ENCODE measurements at places on chromosomes 1 and 21.

- DNase-seq, result peak; percentile 96
These were observed at the start of gene CGN for GRCh38 chr1:151510957-151511635. Gene CGN (plus strand): TSS chr1:151511387. CDS start chr1:151518520, 7,133 bp downstream.

DNA sequence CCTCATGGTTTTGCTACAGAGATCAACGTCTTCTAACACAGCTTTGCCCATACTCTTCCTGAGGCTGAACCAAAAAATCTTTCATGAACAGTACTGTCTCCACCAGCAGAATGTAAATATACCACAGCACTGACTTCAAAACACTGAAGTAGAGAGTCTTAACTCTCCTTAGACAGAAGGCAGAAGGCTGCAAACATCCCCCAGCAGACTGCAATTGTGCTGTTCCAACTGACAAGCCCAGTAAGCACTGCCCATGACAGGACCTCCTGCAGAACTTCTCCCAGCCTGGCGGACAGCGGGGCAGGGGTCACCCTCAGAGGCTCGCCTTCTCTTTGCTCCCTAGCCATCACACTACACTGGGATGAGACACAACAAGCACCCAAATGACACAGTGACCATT, 218.7 kb downstream of the RERE start:
- no peak for DNase-seq

DNA sequence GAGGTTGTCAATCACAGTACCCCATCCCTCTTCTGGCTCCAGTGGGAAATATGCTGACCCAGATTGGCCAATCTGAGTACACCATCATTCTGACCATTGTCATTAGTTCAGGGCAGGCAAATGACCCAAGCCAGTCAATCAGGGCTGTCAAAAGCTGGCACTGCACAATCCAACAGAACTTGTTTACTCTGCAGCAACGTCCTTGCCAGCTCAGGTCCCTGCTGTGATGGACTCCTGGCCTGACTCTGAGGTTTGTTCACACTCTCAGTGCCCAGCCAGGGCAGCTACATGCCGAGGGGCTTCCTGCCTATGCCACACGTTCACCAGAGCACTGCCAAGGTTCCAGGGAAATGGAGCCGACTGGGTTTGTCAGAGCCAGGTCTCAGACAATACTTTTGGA, 14.7 kb upstream of the OVAAL start:
- DNase-seq, result no peak

DNA sequence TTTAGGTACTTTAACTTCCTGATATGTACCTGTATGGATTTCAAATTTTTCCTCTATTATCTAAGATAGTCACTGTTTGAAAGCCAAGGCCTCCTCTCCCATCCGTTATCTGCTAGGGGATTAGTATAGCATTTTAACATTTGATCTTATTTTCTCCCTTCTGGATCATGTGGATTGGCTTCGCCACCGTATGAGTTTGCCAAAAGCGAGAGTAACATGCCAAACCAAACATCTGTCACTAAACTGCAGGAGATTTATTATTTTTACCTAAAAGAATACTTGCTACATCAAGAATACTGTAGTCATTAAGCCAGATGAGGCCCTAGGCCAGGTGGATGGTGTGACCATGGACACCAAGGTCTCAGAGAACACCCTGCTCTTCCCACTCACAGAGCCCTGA, 28.5 kb upstream of the EEIG2 start:
- no peak for DNase-seq

- DNase-seq, result no peak
These were observed 29.6 kb upstream of the CACHD1 start for GRCh38 chr1:64440183-64440826.

DNA sequence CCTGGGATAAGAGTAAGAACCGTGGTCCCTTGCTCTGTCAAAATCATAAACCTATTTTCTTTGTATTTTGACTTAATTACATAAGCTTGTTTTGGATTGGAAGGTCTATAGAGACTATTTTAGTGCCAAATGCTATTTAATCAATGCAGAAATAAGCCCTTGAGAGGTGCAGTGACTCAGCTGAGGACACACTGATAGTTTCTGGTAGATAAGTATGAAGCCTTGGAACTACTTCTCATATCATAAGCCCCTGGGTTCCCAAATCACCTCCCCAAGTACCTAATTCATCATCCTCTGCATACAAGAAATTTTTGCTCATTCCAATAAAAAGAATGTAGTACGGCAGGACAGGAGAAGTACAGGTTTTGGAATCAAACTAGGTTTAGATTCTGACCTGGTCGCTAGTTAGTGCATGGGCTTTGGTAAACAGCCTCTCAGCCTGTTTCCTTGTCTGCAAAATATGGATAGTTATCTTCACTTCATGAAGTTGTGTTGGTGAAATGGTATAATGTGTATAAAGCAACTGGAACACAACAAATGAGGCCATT, 3.3 kb upstream of the CD55 start:
- no peak for DNase-seq

GRCh38 chr1:244204004-244204403, 152.9 kb downstream of the ZBTB18 start:
- DNase-seq, result no peak

DNA sequence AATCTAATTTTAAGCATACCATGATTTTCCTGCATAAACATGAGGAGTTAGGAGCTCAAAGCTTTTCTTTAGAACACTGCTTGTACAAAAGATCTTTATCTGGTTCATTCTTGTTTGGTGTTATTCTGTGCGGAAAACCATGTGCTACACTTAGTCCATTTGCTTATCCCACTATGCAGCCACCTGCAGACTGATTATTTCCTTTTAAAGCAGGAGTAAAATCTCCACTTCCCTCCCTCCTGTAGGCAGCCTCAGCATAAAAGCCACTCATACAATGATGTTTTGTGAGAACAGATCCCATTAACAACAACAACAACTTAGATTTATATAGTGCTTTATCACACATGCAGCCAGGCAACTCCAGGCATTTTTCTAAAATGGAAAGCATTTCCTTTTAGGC, 355.3 kb upstream of the NEGR1 start:
- no peak for DNase-seq

- DNase-seq, result no peak
These were observed 198.6 kb downstream of the PTPRC start for GRCh38 chr1:198837278-198838021.

GRCh38 chr21:43855955-43856354, 9.1 kb upstream of the AGPAT3 start:
- DNase-seq, result no peak

GRCh38 chr1:235327559-235328270, at the start of gene ARID4B:
Gene ARID4B (minus strand): TSS chr1:235328179. CDS start chr1:235326919, 1,260 bp downstream.
- peak; percentile 69 for DNase-seq

- no peak for DNase-seq
These were observed 250.4 kb downstream of the RHOU start for GRCh38 chr1:228985661-228986060.

GRCh38 chr1:169795687-169796086, 980 bp upstream of the METTL18 start:
- no peak for DNase-seq

DNA sequence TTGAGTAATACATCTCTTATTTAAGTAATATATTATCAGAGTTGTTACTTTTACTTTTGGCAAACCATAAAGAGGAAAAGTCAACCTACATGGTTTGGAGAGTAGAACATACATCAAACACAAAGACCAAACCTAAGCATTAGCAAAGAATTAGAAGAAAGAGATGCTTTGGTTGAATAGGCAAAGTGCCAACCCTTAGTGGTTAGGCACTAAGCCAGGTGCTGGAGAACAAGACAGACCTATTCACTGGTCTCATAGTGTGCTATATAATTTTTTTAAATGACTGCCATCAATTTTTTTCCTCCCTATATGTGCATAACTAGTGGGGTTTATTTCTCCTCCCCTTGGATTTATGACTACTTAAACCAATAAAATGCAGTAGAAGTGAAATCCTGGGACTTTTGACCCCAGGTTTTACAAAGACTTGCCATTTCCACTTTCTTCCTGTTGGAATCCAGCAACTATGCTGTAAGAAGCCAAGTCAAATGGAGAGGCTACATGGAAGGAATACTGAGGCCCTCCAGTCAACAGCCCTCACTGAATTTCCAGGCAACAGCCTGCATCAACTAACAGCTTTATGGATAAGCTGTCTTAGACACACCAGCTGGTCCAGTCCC, 69.8 kb upstream of the HAO2 start:
- no peak for DNase-seq

- no peak for DNase-seq
These were observed 12.4 kb downstream of the IER5 start for GRCh38 chr1:181100934-181101333.

GRCh38 chr1:59328353-59328752, 31.5 kb downstream of the FGGY start:
- DNase-seq, result no peak

DNA sequence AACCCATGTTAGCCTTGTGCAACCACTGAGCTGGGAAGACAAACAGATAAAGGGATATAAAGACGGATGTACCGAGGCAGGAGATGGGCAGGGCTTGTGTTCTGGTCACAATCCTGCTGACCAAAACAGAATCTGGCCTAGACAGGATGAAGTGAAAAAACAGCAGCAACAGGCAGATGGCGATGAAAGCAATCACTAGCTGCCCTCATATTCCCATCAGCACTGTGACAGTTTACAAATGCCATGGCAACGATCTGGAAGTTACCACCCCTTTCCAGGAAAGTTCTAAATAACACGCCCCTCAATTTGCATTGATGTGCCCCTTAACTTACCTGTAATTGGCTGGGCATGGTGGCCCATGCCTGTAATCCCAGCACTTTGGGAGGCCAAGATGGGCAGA, 40.6 kb upstream of the CD46 start:
- DNase-seq, result no peak

GRCh38 chr1:63874278-63874880, 100.6 kb downstream of the ROR1 start:
- DNase-seq, result no peak

DNA sequence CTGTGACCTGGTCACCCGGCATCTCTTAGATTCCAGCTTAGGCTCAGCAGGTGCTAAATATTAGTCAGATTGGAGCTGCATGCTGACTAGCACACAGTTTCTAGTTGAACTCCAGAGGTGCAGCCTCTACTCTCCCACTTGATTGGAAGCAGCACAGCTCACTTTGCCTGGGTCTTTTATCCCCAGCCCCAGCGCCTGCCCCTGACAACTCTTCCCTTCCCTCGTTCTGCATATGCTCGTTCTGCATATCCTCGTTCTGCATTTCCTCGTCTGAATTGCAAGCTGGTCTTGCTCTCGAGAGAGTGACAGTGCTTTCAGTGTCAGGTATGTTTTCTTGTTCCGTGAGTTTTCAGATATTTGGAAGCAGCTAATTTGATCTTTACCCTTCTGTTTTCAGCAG, 11.7 kb downstream of the COL18A1 start:
- no peak for DNase-seq

DNA sequence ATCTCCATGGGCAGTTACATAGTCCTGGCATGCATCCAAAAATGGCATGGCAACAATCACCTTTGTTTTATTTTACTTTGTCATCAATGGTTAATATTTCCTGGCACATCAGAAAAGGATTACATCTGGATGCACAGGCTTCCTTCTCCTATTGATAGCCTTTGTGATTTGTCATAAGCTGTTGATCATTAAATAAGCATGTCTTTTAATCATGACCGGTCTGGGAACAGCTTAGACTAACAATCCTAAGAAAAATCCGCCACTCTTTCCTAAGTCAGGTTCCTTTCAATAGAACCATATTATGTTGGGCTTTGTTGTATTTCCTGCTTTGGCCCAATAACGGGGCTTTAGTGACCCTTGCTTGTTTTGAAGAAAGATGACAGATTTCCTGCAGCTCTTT, 330.6 kb downstream of the DUSP10 start:
- DNase-seq, result no peak

- DNase-seq, result no peak
These were observed 1148.8 kb upstream of the ADGRL4 start for GRCh38 chr1:80155371-80155770.

- DNase-seq, result no peak
These were observed 42.7 kb upstream of the GJB5 start for GRCh38 chr1:34712007-34712688.

- DNase-seq, result no peak
These were observed 6.2 kb downstream of the ADSS2 start for GRCh38 chr1:244445320-244446181.

DNA sequence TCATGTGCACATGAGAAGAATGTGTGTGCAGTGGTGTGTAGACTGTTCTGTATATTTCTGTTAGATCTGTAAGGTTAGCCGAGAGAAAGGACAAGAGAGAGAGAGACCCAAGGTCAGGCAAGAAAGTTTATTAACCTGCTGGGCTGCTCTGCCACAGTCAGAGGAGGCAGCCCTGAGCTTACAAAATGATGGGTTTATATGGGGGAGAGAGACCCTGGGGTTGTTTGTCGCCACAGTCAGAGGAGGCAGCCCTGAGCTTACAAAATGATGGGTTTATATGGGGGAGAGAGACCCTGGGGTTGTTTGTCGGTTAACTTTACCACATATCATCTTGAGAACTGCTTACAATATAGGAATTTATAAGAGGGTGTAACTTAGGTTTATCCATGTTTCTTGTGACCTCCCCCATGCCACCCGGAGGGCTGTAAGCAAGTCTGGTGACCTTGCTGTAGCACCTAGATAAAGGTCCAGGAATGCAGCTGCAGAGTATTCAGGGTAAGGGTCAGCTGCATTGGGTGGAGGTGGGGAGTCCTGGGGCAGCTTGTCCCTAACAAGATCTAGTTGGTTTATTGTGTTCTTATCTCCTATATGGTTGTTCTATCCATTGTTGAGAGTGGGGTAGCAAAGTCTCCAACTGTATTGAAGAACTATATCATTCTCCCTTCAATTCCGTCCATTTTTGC, 9.3 kb upstream of the ZBTB40 start:
- DNase-seq, result no peak

- DNase-seq, result no peak
These were observed 26.6 kb upstream of the LMX1A start for GRCh38 chr1:165383067-165383466.

DNA sequence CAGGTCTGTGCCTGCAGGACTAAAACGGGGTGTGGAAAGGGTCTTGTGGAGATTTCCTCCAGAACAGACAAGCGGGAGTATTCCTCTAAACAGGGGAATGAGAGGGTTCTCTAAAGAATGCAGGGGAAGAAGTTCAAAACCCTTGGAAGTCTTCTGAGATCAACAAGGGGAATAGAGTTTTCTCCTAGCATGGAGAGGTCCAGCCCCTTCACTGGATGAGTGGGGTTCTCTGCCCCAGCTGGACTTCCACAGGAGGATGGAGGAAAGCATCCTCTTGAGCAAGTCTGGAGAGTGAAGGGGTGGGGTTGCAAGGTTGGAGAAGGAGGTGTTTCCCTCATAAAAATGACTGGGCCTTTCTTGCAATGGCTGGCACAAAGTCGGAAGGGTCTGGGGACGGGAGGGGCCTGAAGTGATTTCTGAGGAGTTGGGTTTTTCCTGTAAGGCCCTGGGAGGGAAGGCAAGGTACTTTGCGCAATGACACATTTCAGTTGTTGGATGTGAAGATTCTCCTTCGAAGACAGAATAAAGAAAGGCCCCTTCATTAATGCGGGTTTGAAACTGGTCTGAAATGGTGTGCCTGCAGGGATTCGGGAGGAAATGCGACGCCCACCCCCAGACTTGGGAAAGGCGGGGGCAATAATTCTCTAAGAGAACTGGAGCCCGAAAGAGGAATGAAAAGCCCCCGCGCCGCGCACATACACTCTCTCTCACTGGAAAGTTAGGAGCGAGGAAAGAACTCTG, 884 bp downstream of the SPATA6 start:
- DNase-seq, result no peak
